ENCODE measurements at places on chromosomes 6 and 20.

DNA sequence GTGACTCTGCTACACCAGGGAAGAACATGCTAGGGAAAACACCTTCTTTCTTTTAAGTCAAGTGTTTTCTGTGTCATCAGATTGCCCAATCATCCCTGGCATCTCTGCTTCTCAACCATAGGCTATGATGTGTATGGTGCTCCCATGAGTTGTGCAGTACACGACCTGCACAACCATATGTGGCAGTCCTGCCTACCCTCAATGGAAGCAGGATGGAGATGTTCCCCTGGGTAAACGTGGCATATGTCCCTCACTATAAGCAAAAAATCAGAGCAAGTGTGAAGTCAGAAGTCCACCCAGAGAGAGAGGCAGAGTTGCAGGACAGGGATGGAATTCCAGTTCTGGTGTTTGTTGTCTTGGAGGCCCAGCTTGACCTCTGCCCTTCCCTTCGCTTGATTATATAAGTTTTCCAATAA, 10.3 kb upstream of the SNHG17 start:
- no peak for DNase-seq

DNA sequence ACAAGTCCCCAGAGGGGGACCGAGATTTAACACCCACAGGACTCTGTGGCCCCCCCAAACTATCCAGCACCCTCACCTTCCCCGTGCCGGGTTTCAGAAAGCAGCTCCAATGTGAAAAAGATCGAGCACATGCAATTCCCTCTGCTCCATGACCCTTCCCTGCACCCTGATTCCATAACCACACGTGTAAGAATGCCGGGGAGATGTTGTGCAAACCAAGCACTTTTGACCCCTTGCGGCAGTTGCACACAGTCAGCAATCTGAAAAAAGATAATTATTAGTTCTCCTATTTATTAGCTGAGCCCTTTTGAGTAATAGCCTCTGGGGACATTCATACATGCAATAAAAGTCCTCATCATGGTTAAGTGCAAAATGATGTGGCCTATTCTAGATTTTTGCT, 13.0 kb downstream of the FOXQ1 start:
- DNase-seq = no peak

DNA sequence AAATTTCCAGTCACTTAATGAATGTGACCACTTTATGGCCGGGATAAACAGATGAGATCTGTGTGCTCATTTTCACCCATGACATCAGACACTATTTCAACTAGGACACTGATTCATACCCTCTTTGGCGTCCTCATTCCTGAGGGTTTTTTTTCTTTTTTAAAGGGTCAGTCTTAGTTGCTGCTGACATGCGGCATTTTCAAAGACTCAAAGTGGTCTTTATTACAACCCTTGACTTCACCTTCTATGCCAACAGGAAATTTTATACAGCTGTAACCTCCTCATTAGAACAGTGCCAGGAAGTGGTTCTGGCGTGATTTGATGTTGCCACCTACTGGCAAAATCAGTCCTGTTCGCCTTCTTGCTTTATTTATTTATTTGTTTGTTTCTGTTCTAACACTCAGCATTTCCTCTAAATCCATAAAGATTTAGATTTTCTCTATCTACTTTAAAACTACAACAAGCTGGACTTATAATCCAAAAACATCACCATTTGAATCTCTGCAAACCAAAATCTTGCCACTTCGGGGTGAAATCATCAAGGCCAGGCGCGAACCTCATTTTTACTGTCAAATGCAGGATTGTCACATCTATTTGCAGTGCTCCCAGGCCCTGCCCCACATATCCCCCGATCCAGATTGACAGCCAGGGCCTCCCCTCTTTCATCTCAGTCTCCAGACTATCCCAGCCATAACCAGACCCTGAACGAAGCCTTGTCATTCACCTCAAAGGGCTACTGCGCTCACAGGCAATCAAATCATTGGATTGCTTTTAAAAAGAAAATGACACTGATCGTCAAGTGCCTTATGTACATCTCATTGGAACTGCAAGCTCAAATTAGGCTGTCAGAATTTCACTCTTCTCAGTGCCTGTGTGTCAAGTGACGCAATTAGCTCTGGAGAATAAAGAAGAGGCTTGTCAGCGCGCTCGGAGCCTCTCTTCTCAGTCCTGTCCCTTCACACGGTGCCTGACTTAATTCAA, 77.5 kb downstream of the C6orf118 start:
- DNase-seq = no peak

DNA sequence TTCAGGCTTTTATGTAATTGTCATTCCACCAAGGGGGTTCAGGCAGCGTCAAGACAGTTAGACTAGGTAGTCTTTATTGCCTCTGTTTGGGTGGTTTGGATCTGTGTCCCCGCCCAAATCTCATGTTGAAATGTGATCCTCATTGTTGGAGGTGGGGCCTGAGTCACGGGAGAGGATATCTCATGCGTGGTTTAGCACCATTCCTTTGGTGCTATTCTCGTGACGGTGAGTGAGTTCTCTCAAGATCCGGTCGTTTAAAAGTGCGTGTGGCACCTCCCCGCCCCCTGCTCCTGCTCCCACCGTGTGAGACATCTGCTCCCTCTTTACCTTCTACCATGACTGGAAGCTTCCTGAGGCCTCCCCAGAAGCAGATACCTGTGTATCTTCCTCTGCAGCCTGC, 51.3 kb upstream of the FOXC1 start:
- DNase-seq = no peak

- no peak for DNase-seq
These were observed 634.4 kb upstream of the MMS22L start for GRCh38 chr6:97917369-97917768.

GRCh38 chr6:111265842-111266241, 178.5 kb downstream of the SLC16A10 start:
- no peak for DNase-seq

DNA sequence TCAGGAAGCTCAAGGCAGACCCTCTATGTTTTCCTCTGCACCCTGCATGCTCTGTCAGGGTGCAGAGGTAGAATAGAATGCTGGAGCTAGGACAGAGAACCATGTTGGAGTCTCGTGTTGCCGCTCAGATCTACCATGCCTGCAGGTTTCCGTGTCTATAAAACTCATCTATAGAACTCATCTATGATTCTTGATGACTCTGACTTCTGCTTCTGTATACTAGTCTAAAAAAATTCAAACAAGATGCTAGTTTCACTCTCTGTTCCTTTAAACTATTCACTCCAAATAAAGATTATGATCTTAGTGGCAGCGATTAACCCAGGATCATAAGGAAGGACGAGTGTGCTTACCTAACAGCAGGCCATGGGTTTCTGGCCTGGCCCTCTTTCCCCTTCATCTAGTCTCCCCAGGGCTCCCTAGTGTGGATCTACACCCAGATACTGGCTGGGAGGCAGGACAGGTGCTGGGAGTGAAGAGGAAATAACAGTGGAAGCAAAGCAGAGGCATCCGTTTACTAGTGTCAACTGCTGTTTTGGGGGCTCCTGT, 162.7 kb upstream of the SUPT3H start:
- DNase-seq = no peak

GRCh38 chr6:11009353-11009752, 34.8 kb downstream of the ELOVL2 start:
- no peak for DNase-seq

GRCh38 chr6:122129313-122130025, 270.0 kb upstream of the HSF2 start:
- no peak for DNase-seq

DNA sequence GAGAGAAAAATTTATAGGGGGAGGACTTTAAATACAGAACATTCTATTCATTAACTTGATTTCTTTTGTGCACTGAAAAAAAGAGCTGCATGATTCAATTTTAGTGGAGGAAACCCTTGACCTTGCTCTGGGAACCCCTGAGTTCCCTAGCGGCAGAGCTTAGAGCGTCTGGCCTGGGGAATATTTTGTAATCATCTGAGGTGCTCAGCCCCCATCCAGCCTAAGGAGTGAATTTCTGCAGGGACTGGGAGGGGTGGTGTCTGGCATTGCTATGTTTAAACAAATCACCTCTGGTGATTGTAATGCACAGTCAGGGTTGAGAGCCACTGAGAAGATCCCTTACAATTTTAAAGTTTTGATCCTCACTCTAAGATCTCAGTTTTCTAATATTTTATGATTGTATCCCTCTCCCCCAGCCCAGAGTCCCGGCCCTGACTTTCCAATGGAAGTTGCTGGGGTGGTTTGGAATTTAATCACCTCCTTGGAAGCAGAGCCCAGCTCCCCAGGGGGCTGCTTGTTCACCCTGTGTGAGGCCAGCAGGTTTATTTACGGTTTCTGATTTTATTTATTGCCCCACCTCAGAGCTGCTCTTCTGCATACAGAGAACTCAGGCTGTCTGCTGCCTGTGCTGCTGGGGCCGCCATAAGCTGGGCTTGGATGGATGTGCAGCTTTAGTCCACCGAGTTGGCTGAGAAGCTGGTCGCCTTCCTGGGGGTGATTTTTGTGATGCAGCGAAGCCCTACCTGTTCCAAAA, 263.1 kb downstream of the LRFN2 start:
- no peak for DNase-seq

DNA sequence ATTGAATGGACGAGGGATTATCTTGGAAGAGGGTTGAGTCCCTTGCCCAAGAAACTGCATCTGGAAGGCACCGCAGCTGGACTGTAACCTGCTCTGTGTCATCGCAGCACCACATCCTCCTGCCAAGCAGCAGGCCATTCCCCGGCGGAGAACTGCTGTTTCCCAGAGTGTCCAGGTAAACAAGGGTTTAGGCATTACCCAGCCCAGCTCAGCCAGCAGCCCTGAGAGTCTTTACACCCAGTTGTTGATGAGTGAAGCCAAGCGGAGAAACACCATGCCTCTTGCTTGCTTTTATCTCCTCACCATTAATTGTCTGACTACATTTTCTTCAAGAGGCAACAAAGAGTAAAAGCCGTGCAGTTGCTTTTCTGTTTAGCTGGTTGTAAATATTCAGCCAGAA, 104.1 kb downstream of the CDH4 start:
- no peak for DNase-seq

- no peak for DNase-seq
These were observed 548.2 kb upstream of the FLRT3 start for GRCh38 chr20:14885661-14886060.

GRCh38 chr6:45584127-45584526, 206.4 kb upstream of the SUPT3H start:
- no peak for DNase-seq

DNA sequence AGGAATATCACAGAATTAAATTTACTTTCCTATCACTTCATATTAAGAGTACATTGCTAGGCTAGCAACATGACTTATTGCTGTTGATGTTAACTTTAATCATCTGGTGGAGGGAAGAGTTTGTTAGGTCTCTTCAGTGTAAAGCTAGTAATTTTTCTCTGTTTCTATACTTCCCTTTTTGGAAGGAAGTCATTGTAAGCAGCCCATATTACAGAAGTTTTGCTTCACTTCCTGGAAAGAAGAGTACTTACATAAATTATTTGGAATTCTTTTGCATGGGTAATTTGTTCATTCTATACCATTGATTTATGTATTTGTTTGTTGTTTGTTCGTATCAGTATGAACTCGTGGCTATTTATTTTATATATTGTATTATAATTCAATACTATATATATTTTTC, 405.2 kb downstream of the RFPL4B start:
- DNase-seq = no peak

- DNase-seq = no peak
These were observed 27.8 kb downstream of the LRRN4 start for GRCh38 chr20:6026051-6026450.

GRCh38 chr6:12051861-12052368, 39.8 kb downstream of the HIVEP1 start:
- DNase-seq = peak; percentile 34

- no peak for DNase-seq
These were observed 1003.1 kb downstream of the KIF16B start for GRCh38 chr20:15570156-15570555.

- peak; percentile 1 for DNase-seq
These were observed 13.2 kb downstream of the OTOR start for GRCh38 chr20:16761305-16761829.

- DNase-seq = no peak
These were observed 731.3 kb upstream of the NRSN1 start for GRCh38 chr6:23394681-23395080.

Measured in stimulated activated CD4-positive, alpha-beta T cell treated with anti-CD3 and anti-CD28 coated beads, Interleukin-1b, Interleukin-23, amount 100 ng/mL, for 24 hours (primary cell).